Nephron progenitor cell (in vitro differentiated cells): ENCODE measurements at places on chromosomes 1 and 21.

DNA sequence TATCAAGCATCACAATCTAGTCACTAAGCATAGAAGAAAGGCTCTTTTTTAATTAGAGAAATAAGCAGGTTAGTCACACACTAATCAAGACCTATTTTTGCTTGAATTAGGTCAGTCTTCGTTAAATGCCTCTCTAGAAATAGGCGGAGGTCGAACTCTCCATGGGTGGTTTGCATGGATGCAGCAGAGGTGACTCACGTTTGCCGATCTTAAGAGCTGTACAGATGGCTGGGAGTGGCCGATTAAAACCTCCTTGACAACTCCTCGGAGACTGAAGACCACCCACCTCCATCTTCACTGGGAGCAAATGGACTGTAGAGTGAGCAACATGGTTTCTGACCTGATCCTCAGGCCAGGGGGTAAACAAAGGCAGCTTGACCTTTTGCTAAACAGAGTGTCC, 249.3 kb downstream of the ZNF648 start:
- no peak for DNase-seq

- DNase-seq: no peak
Observed at GRCh38 chr1:208455821-208456220, 211.6 kb upstream of the PLXNA2 start.

DNA sequence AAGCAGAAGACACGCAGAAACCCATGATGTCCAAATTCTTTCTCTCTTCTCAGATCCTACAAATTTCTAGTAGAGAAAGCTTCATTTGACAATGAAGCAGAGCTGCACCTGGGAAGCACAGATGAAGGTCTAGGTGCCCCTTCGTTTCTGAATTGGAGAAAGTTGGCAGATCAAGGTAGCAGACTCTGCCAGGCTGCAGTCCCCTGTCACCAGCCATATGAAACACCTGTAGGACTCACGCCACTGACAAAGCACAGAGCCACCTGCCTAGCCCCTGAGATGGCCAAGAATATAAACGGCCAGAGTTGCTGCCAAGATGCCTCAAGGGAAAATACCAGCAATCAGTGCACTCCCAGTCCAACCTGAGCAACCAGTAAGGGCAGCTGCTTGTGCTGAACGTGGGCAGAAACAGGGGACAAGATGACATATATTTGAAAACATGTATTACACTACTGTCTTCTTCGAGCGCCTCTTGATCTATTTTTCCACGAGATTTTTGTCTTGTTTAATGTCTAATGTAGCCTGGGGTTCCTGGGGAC, 20.6 kb upstream of the PLEKHA6 start:
- no peak for DNase-seq

- no peak for DNase-seq
Observed at GRCh38 chr1:97091679-97092078, 370.1 kb downstream of the PTBP2 start.

- DNase-seq: no peak
Observed at GRCh38 chr1:234924450-234925355, 203.9 kb downstream of the TOMM20 start.

- no peak for DNase-seq
Observed at GRCh38 chr1:36934061-36934460, 100.3 kb downstream of the GRIK3 start.
